ENCODE measurements at places on chromosomes 1 and 21.

DNA sequence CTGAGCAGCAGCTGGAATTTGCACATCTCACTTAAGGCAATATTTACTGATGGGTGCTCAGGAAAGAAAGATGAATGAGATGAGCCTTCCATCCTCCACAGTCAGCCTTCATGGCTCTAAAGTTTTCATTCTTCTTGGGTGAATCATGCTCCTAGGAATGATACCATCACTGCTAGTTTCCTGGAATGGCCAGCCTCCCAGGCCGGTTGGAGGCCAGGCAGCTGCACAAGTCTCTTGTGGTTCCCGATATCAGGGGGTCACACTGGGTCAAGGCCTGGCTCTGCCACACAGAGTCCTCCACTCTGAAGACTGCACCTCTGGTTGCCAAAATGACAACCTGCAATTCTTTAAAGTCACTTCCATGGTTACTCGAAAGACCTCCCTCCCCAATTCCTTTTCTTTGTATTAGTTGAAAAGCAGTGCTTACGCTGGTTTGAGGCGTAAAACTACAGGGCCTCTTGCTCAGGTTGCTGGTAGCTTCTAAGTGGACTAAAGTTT is 46.2 kb upstream of the PALMD start:
- no peak for DNase-seq

DNA sequence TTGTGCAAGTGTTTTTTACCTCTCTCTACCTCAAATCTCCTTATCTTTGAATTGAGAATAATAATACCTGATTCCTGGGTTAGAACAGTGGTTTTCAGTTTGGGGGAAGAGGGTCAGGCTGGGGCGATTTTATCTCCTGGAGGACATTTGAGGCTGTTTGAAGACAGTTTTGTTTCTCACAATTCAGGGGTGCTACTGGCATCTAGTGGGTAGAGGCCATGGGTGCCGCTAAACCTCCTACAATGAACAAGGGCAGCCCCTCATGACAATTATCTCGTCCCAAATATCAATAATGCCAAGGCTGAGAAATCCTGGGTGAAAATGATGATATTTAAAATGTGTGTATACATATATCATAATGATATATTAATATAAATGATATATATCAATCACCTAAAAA is 139.1 kb upstream of the USH2A start:
- no peak for DNase-seq

DNA sequence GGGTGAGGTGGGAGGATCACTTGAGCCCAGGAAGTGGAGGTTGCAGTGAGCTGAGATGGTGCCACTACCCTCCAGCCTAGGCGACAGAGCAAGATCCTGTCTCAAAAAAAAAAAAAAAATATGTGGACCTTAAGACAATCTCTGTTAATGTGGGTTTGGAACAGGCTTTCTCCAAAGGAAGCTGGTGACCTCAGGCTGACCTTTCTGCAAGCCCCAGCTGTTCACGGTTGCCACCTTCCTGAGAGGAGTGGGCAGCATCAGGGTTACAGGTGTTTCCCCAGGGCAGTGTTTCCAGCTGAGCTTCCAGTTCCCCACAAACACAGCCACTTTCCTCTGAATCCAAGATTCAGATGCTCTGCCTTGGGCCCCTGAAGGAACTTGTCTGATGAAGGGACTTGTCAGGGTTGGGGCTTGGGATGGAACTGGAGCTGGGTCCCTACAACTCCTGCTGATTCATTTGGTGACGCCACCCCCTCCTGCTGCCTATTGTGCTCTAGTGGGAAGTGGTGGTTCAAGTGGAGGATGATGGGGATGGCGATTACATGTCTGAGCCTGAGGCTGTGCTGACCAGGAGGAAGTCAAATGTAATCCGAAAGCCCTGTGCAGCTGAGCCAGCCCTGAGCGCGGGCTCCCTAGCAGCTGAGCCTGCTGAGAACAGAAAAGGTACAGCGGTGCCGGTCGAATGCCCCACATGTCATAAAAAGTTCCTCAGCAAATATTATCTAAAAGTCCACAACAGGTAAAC is 1.9 kb downstream of the ZBTB48 start:
- no peak for DNase-seq

DNA sequence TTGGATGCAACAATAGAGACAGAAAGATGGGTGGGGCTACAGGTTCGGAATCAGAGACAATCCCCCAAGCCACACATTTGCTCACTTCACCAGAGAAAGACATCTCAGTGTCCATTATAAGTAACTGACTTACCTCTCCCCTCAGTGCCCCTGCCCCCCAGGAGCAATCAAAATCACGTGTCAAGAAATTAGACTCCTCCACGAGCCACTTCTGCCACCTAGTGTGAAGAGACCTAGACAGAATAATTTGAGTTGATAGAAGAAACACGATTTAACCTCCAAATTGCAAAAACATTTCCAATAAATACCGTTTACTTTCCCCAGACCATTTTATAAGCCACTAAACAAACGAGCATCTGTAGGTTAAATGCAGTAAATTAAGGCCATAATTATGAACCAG is 123.2 kb downstream of the SLC30A10 start:
- DNase-seq: peak; percentile 31

GRCh38 chr21:45355573-45355972 is 49.4 kb upstream of the COL18A1 start:
- no peak for DNase-seq

- no peak for DNase-seq
Measured at GRCh38 chr21:39161064-39161463, 22.2 kb downstream of the PSMG1 start.

- no peak for DNase-seq
Measured at GRCh38 chr1:147505568-147505967, 35.7 kb upstream of the BCL9 start.

- DNase-seq: no peak
Measured at GRCh38 chr1:20403423-20404145, 82.4 kb downstream of the CAMK2N1 start.

DNA sequence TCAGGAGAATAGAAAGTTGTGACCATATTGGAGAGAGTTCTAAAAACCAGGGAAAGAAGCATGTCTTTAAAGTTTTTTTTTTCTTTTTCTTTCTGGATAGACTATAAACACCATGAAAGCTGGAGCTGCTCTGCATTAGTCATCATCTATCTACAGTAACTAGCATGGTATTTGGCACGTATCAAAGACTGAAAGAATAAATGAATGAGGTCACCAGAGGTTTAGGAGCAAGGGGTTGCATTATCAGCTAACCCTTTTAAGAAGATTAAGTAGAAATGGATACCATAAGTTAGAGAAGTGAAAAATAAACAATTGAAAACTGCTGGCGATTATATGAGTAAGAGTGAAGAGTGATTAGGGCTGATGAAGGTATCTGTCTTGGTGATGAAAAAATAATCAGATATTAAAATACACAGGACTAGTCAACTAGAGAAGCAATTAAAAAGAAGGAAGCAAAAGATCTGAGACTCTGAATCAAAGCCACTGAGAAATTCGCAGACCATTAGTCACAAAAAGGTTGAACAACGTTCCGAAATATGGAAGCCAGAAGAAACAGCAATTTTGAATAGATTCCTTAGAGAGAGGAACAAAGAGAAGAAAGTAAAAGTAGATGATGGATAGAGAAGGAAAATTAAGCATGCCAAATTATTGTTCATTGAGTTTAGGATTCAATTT is 536.4 kb downstream of the DPYD start:
- DNase-seq: no peak

DNA sequence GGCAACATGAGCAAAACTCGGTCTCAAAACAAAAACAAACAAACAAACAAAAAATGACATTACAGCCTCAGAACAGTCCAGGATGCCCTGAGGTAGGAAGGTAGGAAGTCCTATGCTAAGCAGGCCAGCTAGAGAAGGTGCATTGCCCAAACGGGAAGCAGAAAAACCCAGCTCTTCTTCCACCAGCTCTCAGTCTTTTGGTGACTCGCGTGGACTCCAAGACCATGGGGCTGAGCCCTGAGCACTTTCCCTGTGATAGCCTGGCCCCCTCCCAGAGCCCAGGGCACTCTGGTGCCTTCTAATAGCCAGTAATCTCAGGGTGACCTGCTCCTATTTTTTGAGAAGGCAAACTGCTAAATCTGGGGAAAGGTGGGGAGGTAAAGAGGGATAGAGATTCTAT is 16.1 kb downstream of the PHLDA3 start:
- no peak for DNase-seq

DNA sequence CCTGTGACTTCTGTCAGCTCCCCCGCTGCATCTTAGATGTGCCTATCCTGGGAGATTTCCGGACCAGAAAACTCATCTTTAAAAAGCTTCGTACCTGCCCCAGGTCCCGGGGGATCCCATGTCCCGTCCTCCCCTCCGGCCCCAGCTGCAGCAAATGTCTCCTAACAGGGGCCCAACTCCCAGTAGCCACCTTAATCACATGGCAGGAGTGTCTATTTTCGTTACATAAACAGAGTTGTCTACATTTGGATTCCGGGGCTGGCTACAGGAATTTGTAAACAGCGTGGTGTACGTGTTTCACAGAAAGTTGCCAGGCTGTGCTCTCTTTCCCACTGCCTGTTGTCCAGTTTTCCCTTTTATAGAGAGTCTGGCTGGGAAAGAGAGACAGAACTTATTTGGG is 17.9 kb upstream of the KCNE2 start:
- DNase-seq: no peak

Measured in DMS 273 treated with DMSO at 0.1 percent for 48 hours (cell line).